ENCODE measurements at places on chromosomes 12 and 14. TPM values are rescaled to one million over a fixed set of nuclear protein-coding genes. Genes with fewer than 3 reads are reported as not detected.

The KRT82 gene
- not detected for total RNA-seq

The HCAR2 gene
- 0.06 TPM for total RNA-seq

The GPR68 gene
- 0.30 TPM for total RNA-seq

The AMIGO2 gene
- 69.7 TPM for total RNA-seq

The GALNT4 gene
- total RNA-seq = 12.9 TPM

The SPIC gene
- not detected for total RNA-seq

The LUM gene
- 0.49 TPM for total RNA-seq

The RTN1 gene
- total RNA-seq = not detected

The PSMC1 gene
- total RNA-seq = 359 TPM

The ERP27 gene
- total RNA-seq = not detected

The MYL2 gene
- 1.3 TPM for total RNA-seq

The PRB2 gene
- total RNA-seq = not detected

The TEX52 gene
- not detected for total RNA-seq

The RNASE7 gene
- not detected for total RNA-seq

The RIPK3 gene
- not detected for total RNA-seq

The SLCO1B1 gene
- total RNA-seq = 0.28 TPM

The RNF212B gene
- not detected for total RNA-seq

The SLC17A8 gene
- total RNA-seq = 0.06 TPM

The PDE3A gene
- total RNA-seq = 2.9 TPM

The DBX2 gene
- not detected for total RNA-seq

The CISTR gene
- total RNA-seq = not detected

The FOXG1 gene
- total RNA-seq = 0.19 TPM

The RNF10 gene
- 96.2 TPM for total RNA-seq

The GPRC5D gene
- not detected for total RNA-seq

The KRT83 gene
- total RNA-seq = 5.3 TPM

The LMO3 gene
- not detected for total RNA-seq

The HOXC12 gene
- total RNA-seq = not detected

All from A549 treated with AZD2906 at 1 μM for 4 hours (cell line).